ENCODE measurements at places on chromosomes 16 and 17.

GRCh38 chr16:70759666-70760065, 41.3 kb downstream of the VAC14 start:
- DNase-seq: no peak

DNA sequence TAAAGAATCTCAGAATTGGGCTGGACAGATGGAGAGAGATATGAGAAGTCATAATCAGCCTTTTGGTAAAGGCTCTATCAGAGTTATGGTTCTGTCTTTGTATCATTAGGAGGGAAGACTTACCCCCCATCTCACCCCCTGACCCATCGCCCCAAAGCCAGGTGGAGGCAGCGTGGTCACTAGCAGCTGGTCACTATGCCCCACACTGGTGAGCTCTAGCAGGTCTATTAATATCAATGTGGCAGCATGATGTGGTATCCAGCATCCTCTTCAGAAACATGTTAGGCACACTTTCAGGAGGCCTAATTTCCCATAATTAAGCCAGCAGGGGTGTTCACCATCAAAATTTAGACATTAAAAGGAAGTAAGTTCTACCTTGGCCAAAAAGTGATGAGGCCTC, 183.8 kb upstream of the COX10 start:
- DNase-seq: no peak

DNA sequence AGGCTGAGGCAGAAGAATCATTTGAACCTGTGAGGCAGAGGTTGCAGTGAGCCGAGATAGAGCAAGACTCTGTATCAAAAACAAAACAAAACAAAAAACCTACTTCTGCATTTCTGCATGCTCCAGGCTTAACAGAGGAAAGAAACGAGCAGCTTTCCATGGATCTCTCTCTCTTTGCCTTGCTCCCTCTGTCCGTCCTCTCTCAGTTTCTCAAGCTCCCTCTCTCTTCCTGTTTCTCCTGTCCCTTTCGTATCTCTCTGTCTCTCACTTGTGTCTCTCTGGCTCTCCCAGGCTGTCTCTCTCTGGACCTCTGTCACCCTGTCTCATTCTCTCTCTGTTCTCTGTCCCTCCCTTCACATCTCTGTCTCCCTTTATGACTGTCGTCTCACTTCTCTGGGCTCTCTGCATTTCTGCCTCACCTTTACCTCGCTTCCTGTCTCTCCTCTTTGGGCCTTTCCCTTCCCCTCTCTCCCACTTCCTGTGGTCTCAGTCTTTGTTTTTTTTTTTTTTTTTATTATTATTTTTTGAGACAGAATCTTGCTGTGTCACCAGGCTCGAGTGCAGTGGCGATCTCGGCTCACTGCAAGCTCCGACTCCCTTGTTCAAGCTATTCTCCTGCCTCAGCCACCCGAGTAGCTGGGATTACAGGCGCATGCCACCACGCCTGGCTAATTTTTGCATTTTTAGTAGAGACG, 4.1 kb upstream of the PITPNA start:
- DNase-seq: peak; percentile 39

GRCh38 chr17:36697903-36698530, 96.6 kb downstream of the MRM1 start:
- no peak for DNase-seq
